Immature natural killer cell (primary cell): ENCODE measurements at places on chromosomes 2 and 18. TPM values are rescaled to one million over a fixed set of nuclear protein-coding genes. Genes with fewer than 3 reads are reported as not detected.

DNA sequence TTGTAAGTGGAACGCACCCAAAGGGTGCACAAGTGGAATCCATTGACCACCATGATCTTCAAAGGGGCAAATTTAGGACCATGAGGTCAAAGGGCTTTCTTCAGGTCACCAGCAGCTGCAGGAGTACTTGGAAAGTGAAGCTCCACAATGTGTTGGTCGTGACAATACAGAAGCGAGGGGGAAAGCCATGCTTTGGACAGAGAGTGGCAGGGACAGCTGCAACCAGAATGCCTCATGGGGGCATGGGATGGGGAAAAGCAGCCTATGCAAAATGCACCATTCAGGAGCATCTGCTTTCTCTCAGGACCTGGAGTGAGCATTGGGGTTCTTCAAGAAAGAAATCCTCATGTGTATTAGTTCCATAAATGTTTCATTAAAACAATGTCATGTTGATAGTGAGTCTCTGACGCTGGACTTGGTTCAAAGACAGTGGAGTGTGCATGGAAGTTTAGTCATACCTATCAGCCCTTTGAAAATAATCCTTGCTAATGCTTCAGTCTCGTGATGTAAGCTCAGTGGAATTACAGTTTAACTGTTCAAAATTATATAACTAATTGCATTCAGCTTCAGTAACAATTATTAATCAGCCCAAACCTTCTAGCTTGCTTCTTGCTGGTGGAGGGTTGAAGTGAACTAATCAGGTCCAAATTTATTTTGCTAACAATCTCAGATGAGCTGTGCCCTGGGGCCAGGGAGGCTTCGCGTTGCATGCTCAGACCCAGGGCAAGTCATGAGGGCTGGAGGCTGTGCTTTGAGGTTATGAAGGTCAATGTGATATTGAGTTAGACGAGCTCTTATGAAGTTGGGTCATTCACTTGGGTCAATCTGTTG is 41.6 kb downstream of the ACKR3 start:
- no peak overlapping the region for H3K27ac ChIP-seq
- peaks cover 24% of the 10 kb centered on the region for H3K27me3 ChIP-seq
- DNase-seq: no peak
- H3K36me3 ChIP-seq: no peaks in the 10 kb centered on the region
- peaks cover 28% of the 10 kb centered on the region for H3K4me1 ChIP-seq

- no peak for DNase-seq
- no peak overlapping the region for H3K27ac ChIP-seq
- no peaks in the 10 kb centered on the region for H3K4me1 ChIP-seq
Measured at GRCh38 chr18:34514238-34514637, 195.9 kb upstream of the DTNA start.

DNA sequence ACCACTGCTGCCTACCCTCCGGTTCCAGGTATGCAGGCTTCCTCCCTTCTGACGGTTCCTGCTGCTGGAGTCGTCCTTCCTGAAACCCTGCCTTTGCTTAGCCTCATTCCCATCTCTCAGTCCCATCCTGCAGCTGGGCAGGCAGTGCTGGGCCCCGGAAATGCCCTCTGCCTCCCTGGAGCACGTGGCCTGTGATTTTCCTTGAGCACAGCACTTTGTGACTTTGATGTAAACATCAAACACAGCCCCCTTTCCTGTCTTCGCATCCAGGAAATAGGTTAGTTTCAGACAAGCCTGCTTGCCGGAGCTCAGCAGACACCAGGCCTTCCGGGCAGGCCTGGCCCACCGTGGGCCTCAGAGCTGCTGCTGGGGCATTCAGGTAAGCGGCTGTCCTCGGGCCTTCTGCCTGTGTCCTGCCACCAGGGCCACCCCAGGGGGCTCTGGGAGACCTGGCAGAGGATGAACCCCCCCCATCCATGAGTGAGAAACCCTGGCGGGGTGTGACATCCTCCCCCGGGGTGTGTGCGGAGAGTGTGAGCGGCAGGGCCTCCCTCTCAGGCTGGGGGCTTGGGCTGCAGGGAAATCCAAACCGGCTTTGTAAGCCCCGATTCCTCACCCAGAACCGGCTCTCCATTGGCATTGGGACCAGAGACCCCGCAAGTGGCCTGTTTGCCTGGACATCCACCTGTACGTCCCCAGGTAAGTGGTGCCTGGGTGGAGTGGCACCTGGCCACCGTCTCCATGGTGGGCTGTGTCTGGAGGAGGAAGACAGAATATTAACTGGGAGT is at the start of gene ZAP70:
TSS of gene ZAP70 (plus strand) at position 281 of the 788 bp plus-strand sequence. CDS start 10,461 bp downstream, outside the sequence.
- H3K4me3 ChIP-seq: peak within 1 kb of the TSS; percentile 99
- peaks cover 15% of the 10 kb centered on the region for H3K27me3 ChIP-seq
- DNase-seq: peak; percentile 82

GRCh38 chr2:68294187-68294586 is 25.6 kb downstream of the CNRIP1 start:
- H3K27me3 ChIP-seq: peaks cover 1% of the 10 kb centered on the region
- no peak overlapping the region for H3K4me3 ChIP-seq
- peaks cover 10% of the 10 kb centered on the region for H3K4me1 ChIP-seq
- H3K36me3 ChIP-seq: no peaks in the 10 kb centered on the region
- H3K27ac ChIP-seq: no peak overlapping the region

DNA sequence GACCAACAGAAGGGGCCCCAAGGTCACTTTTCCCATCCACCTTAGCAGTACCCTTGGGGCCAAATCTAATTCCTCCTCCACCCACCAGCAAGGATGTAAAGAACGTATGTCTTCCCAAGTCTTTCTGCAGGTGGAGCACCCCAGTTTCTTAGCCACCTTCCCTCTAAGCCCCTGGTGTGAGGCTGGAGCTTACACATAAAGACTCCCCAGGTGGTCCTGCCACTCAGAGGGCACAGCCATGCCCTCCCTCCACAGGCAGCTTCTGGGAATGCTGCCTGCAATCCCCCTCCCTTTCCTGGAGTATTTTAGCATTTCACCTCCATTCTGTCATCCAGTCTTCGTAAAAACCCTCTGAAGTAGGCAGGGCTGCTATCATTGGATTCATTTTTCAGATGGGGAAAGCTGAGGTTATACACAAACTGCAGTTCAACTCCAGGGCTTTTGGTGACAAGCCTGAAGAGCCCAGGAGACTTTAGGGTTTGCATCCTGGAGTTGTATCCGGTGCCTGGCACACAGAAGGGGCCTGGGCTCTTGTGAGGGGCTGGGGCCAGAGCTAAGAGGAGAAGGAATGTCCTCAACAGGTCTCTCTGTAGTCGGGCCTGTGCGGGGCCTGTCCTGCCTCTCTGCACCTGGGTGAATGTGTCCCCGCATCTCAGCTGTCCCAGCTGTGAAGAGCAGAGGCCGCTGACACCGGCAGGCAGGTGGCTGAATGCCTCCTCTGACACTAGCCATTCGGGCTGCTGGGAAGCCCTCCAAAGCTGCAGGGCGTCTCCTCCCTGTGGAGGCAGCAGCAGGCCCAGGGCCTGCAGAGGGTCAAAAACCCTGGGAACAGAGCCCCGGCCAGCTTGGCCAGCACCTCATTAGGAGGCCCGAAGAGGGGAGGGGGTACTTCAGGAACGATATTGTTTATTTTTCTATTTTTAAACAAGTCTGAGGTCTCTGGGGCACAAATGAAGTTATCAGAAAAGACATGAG is 27.6 kb downstream of the CIB4 start:
- H3K4me3 ChIP-seq: no peak overlapping the region
- DNase-seq: no peak

DNA sequence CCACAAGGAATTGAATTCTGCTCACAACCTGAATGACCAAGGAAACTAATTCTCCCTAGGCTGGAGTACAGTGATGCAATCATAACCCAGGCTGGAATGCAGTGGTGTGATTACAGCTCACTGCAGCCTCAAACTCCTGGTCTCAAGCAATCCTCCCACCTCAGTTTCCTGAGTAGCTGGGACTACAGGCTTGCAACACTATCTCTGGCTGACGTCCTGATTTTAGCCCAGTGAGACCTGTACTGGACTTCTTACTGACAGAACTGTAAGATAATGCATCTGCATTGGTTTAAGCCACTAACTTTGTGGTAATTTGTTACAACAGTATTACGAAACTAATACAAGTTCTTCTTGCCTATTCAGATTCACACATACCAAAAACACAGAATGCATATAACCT is 9.5 kb upstream of the KDSR start:
- no peak for DNase-seq
- H3K4me1 ChIP-seq: peaks cover 10% of the 10 kb centered on the region
- H3K27me3 ChIP-seq: peaks cover 2% of the 10 kb centered on the region
- H3K4me3 ChIP-seq: no peak overlapping the region

DNA sequence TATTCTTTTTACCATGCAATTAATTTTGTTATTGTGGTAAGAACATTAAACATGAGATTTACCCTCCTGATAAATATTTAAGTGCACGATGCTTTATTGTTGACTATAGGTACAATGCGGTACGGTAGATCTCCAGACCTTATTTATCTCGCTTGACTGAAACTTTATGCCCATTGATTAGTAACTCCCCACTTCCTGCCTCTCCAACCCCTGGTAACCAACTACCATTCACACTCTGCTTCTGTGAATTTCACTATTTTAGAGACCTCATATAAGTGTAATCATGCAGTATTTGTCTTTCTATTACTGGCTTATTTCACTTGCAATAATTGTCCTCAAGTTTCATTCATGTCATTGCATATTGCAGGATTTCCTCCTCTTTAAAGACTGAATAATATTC is 195.7 kb upstream of the ID2 start:
- H3K27me3 ChIP-seq: peaks cover 1% of the 10 kb centered on the region
- H3K36me3 ChIP-seq: no peaks in the 10 kb centered on the region
- peak overlapping the region; percentile 100 for H3K27ac ChIP-seq
- peaks cover 100% of the 10 kb centered on the region for H3K4me1 ChIP-seq
- peak overlapping the region; percentile 92 for H3K4me3 ChIP-seq

DNA sequence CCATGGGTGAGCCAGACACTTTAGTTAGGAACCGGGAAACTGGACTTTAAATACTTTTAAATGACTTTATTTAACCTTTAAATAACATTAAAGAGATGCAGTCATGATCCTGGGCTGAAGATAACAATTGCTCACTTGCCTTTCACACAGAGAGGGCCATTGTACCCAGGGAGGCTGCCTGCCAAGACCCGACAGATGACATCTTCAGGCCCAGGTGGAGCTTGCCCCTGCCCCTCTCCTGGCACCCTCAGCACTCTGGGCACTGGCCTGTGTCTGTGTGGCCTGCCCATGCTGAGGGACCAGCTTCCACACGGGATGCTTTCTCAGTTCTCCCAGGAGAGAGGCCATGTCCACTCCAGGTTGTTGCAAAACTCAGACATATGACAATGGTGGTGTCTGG is 216.4 kb upstream of the MYT1L start:
- H3K4me1 ChIP-seq: no peaks in the 10 kb centered on the region
- no peak for DNase-seq
- no peak overlapping the region for H3K4me3 ChIP-seq

DNA sequence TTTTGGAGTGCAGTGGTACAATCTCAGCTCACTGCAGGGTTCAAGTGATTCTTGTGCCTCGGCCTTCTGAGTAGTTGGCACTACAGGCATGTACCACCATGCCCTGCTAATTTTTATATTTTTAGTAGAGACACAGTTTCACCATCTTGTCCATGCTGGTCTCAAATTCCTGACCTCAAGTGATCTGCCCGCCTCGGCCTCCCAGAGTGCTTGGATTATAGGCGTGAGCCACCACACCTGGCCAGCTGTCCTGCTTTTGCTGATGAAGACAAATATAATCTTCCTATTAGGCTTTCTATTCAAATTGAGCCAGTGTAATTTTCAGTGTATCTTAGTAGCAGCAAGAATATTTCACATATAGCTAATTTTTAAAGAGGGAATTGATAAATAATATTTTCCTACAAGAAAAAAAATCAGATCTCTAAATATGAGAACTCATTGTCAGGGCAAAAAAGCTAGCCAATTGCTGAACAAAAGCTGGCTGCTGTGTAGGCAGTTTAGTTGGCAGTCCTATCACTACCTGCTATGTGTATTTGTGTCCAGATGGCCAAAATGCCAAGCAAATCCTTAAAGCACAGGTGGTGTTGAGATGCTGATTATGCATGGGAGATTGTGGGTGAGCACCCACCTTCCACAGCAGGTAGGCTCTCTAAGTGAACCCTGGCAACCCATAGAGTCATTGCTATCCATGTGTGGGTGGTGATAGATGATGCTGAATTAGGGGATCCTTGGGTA is 60.8 kb upstream of the STAM2 start:
- H3K27me3 ChIP-seq: no peaks in the 10 kb centered on the region
- no peak for DNase-seq
- H3K4me1 ChIP-seq: no peaks in the 10 kb centered on the region
- H3K27ac ChIP-seq: no peak overlapping the region
- H3K36me3 ChIP-seq: no peaks in the 10 kb centered on the region

GRCh38 chr18:74796841-74797576 is 199.3 kb downstream of the ZNF407 start:
- H3K4me1 ChIP-seq: peaks cover 15% of the 10 kb centered on the region
- H3K27me3 ChIP-seq: no peaks in the 10 kb centered on the region
- H3K4me3 ChIP-seq: no peak overlapping the region
- H3K36me3 ChIP-seq: no peaks in the 10 kb centered on the region

DNA sequence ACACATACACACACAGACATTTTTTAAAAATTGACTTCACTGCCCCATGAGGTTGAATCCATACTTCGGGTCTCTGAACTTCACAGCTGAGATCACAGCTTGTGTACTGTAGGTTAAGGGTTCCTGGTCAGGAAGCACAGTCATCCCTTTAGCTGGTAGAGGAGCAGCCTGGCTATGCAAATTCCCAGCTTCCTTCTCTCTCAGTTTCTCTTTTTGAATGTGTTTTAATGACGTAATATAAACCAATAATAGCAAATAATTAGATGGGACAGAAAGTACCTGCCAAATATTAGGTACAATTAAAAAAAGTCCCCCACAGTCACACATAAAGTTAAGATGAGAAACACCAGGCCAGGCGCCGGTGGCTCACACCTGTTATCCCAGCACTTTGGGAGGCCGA is 178.7 kb downstream of the ZNF385B start:
- H3K27me3 ChIP-seq: no peaks in the 10 kb centered on the region
- no peak overlapping the region for H3K4me3 ChIP-seq
- H3K4me1 ChIP-seq: no peaks in the 10 kb centered on the region
- H3K27ac ChIP-seq: no peak overlapping the region

GRCh38 chr18:54712758-54713157 is 115.5 kb upstream of the RAB27B start:
- DNase-seq: no peak
- H3K36me3 ChIP-seq: no peaks in the 10 kb centered on the region
- no peak overlapping the region for H3K27ac ChIP-seq
- H3K4me1 ChIP-seq: peaks cover 45% of the 10 kb centered on the region

DNA sequence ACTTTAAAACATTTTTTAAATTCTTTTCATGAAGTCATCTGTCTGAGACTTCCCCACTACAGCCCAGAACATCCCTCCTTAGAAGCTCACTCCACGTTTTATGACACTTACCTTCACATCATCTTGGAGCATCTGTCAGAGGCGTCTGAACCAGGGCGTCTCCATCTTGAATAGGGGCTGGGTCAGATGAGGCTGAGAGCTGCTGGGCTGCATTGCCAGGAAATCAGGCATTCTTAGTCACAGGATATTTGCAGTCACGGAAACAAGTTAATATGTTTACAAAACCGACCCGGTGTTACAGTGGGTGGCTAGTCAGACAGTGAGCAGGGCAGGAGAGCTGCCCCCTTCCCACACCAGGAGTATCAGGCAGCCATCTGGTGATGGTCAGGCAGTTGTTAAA is 456.5 kb downstream of the FBXO15 start:
- no peaks in the 10 kb centered on the region for H3K4me1 ChIP-seq
- no peak overlapping the region for H3K4me3 ChIP-seq
- no peak overlapping the region for H3K27ac ChIP-seq
- no peak for DNase-seq
- H3K36me3 ChIP-seq: no peaks in the 10 kb centered on the region

- H3K27ac ChIP-seq: peak overlapping the region; percentile 100
- no peaks in the 10 kb centered on the region for H3K36me3 ChIP-seq
- DNase-seq: peak; percentile 28
- peak overlapping the region; percentile 98 for H3K4me3 ChIP-seq
Measured at GRCh38 chr2:195658541-195658890, 1.5 kb downstream of the SLC39A10 start.

KIF5C gene
- 0.20 TPM for polyA plus RNA-seq

RGPD3 gene
- polyA plus RNA-seq: 0.09 TPM

AQP12A gene
- polyA plus RNA-seq: not detected
